T-helper 17 cell (primary cell): ENCODE measurements at places on chromosomes 7 and 10. TPM values are rescaled to one million over a fixed set of nuclear protein-coding genes. Genes with fewer than 3 reads are reported as not detected.

Gene CUBN
- 3.1 TPM for total RNA-seq

Gene RASA4B
- total RNA-seq: 23.7 TPM

Gene SLC18A3
- not detected for total RNA-seq

Gene HOXA11
- total RNA-seq: not detected

Gene SAP25
- total RNA-seq: 43.1 TPM

Gene MUC3A
- total RNA-seq: not detected

Gene COMTD1
- total RNA-seq: 23.8 TPM

Gene SORCS1
- not detected for total RNA-seq

Gene CPA2
- total RNA-seq: not detected

Gene GJC3
- total RNA-seq: not detected

Gene C7orf57
- 0.30 TPM for total RNA-seq

Gene PRSS2
- total RNA-seq: not detected

Gene CCAR1
- 71.5 TPM for total RNA-seq

Gene COL28A1
- total RNA-seq: 0.10 TPM

Gene AMPH
- not detected for total RNA-seq

Gene ZNF365
- 1.6 TPM for total RNA-seq

Gene STRA8
- total RNA-seq: not detected

Gene IKZF1
- total RNA-seq: 301 TPM

Gene FAM13C
- not detected for total RNA-seq

Gene HOXA5
- total RNA-seq: 0.26 TPM
